ENCODE measurements at places on chromosomes 5 and 9.
A peak's percentile ranks its signal among the peaks of the same experiment; 100 is the strongest.

DNA sequence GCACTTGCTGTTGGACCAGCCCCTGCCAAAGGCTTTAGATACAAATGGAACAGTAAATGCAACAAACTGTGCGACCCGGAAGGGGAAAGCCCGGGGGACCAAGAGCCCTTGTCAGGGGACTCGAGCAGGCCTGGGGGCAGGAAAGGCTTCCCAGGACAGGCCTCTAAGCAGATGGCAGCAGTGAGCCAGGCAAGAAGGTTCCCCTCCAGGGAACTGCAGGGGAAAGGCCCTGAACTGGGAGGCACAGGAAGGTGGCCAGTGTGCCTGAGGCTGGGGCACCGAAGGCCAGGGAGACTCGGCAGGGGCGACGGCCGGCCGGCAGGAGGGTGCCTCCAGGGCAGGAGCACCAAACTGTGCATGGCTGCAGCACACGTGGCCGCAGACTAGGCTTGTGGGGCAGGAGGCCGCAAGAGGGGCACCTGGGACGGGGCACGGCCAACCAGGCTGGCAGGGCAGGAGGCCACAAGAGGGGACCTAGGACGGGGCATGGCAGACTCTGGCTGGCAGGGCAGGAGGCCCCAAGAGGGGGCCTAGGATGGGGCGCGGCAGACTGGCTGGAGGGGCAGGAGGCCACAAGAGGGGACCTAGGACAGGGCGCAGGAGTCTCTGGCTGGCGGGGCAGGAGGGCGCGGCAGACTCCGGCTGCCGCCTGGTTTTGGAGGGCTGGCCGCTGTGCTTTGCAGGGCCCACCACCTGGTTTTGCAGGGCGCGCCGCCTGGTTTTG, 10.0 kb downstream of the VAV2 start:
- no peak for DNase-seq

GRCh38 chr5:31193591-31194467, at the start of gene CDH6:
Gene CDH6, plus strand, starts transcription at chr5:31193686. Its CDS starts 73,788 bp downstream, at chr5:31267474.
- peak; percentile 94 for DNase-seq

DNA sequence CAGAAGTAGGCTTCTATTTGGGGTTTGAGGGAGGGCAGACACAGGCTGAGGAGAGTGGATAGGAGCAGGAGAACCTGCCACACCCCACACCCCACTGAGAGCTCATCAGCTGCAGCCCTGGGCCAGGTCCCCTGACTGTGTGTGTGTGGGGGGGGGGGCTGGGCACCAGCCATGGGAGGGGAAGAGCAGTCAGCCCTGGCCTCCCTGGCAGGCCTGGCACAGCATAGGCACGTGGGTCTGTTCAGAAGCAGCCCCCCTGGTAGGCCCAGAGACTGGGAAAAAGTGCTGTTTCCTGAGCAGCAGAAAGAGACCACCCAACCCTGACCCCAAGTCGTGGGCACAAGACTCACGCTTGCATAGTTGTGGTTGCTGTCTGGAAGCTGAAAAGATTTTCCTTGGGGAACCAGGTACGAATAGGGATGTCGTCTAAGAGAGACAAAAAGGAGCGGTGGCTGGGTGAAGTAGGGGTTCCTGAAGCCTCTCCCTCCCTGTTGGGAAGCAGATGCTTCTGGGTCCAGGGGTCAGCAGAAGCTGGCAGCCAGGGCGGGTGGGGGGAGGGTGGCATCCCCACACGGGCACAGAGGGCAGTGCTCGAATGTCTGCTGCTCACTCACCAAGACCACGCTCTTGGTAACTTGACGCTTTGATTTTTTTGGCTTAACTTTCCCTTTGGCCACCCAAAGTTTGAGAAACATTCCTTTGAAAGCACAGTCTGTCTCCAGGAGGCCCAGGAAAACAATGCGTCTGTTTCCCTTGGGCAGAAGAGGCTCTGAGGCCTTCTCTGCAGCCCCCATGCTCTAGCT, 2.9 kb downstream of the NSMF start:
- peak; percentile 21 for DNase-seq

DNA sequence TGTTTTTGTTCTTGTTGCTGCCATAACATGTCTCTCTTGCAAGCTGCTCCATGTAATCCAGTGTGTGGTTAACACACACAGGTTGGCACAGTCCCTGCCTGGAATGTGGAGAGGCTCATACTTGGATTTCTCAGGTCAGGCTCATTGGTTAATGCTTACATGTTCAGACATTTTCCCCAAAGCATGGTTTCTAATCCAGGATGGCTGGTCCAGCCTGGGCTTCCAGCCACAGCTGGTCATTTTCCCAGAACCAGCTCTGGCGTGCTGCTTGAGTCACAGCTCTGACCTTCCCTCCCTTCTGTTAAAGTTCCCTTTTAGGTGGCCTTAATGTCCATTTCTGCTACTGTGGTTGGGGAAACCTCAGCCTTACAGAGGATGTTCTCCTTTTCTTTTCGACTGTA, 294.3 kb downstream of the TAF11L14 start:
- peak; percentile 5 for DNase-seq

GRCh38 chr9:105539452-105539851, 18.5 kb upstream of the FKTN start:
- DNase-seq: no peak

- DNase-seq: no peak
Measured at GRCh38 chr5:164357395-164358033, 852.1 kb downstream of the MAT2B start.

DNA sequence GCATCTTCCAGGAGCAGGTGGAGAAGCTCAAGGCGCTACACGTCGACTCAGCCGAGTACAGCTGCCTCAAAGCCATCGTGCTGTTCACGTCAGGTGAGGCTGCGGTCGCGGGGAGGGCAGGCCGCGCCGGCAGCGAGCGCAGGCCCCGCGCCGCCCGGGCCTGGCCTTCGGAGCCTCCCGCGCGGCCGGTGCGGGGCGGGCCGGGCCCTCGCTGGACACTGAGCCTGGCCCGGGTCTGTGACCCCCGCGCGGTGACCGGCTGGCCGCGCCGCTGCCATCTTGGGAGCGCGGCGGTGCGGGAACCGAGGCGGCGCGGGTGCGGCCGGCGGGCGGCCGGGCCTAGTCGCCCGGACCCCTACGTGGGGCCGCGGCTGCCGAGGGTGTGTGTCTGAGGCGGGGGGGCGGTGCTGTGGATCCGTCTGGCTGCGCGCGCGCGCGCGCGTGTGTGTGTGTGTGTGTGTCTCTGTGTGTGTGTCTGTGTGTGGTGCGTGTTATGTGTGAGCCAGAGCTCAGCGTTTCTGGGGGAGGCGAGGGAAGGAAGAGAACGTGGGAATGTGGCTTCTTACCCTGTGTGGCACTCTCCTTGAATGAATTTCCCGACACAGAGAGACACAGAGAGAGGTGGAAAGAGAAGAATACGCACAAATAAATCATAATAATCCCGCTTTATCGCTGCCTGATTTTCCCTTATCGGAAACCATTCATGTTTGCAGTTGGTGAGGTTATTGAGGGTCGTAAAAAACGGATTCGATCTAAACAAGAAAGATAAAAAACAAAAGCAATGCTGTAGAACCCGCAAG, 5.5 kb downstream of the NR2F1 start:
- DNase-seq: peak; percentile 85

DNA sequence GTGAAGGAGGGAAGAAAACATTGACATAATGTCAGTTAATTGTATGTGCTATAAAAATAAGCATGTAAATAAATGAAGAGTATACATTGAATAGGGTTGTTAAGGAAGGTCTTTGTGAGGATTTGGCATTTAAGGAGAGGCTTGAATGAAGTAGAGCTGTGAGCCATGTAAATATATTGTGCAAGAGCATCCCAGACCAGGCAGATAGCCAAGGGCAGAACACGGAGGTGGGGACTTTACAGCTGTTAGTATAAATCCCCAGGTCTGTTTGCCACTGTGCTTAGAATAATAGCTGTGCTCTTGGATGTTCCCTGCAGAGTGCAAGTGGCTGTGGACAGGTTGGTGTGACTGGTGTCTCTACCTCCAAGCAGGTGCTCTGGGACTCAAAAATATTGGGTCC, 211.7 kb downstream of the LRRC70 start:
- no peak for DNase-seq

GRCh38 chr5:65307088-65307487, 174.6 kb downstream of the ADAMTS6 start:
- no peak for DNase-seq

DNA sequence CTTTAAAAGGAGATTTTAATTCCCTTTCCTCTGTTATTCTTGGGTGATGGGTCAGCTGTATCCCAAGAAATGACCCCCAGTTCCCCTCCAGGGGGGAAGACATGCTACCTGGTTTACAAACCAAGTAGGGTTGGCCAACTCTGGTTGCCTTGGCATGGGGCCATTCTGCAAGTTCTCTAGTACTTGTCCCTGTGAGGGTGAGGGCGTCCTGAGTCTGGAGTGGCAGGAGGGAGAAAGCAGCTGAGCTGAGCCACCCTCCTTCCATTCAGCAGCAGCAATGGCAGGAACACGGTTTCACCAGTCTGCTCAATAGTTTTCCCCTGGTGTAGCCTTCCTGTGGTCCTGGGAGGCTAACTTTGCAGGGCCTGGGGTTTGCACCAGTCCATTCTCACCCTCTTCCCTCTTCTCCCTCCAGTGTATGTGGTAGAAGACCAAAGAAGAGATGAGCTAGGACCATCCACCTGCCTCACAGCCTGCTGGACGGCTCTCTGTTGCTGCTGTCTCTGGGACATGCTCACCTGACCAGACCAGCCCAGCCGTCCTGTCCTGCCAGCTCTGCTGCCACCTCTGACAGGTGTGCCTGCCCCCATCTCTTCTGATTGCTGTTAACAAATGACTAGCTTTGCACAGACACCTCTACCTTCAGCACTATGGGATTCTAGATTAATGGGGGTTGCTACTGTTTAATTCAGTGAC, 59.9 kb downstream of the PFDN1 start:
- no peak for DNase-seq

DNA sequence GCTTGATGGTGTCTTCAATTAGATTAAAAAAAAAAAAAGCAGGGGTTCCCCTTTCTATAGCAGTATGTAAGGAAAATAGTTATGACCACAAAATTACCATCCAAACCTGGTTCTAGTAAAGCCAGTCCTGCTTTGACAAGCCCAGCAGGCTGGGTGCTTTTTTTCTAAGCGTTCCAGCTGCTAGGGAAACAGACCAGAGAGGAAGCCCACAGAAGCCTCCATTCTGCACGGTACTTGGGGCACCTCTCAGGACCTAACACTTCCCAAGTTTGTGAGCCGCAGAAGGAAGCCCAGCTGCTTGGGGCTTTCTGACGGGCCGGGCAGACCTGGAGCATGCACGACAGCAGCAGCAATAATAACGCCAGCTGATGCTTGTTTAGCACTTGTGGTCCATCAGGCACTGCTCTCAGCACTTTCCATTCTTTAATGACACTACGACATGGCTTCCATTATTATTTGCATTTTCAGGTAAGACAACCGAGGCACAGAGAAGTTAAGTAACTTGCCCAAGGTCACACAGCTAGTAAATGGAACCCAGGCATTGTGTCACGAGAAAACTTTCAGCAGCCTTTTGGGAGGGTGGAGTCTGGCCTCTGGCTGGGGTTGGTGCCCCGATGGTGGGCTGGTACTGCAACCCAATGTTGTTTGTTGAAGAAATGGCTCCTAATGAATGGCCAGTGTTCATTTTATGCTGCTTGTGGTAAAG, 15.4 kb downstream of the LMX1B start:
- no peak for DNase-seq

DNA sequence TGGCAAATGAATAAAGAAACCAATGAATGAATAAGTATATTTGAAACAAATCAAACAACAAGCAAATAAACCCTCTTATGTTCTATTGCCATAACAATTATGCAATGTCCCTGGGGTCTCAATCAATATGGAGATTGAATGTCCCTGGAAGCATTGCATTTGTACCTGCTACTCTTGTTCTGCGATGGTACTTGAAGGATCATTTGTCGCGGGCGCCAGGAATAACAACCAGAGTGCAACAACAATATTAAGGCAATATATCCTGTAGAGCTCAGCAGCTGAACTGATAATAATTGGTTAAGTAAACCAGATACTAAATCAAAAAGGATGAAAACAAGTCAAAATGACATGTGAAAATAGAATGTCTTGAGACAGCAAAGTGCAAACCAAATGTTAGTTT, 1001.9 kb upstream of the NUDT12 start:
- no peak for DNase-seq

- DNase-seq: no peak
Measured at GRCh38 chr5:39063037-39063436, 11.2 kb downstream of the RICTOR start.

Data from brain (organoid and tissue), 16 donors.